SK-N-MC (cell line): ENCODE measurements at places on chromosomes 7 and 10.
A peak's percentile ranks its signal among the peaks of the same experiment; 100 is the strongest.

DNA sequence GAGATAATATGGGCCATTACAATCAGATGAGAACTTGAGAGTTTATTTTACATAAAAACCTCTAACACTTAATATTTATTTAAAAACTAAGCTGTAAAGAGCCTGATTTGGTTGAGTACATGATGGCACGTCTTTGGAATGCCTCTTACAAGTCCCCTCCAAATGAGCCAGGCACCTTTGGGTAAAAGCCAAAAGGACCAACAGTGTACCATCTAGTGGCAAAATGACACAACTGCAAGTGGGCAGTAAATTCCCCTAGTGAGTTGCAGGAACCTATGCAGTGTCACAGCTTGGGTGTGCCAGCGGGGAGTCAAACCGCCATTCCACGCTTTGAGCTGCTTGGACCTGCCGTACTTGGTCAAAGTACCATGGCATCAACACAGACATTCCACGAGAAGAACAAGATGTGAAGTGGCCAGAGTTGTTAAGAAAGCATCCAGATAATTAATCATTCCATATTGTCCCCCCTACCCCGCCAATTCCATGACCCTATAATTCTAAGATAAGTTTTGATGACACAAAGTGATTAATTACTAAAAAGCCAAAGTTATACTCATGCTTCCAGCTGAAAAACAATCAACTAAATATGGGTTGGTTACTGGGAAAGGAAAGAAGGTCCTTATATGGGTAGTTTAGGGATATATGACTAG, 115.2 kb downstream of the SORBS1 start:
- DNase-seq, result no peak

DNA sequence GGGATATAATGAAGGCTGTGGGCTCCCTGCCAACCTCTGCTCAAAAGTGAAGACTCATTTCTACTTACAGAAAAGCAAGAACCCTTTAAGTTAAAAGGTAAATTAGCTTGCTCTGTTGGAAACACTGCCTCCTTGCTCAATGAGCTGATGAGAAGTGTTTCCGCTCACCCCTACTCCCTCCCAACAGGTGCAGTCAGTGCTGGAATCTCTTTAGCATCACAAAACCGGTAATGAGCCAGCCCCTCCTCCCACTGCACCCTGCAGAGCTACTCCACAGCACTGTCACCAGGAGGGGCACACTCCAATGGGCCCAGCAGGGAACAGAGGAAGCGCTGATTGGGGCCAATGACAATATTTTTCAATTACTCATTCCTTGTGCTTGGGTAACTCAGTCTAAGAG, 262.5 kb downstream of the TCERG1L start:
- no peak for DNase-seq

DNA sequence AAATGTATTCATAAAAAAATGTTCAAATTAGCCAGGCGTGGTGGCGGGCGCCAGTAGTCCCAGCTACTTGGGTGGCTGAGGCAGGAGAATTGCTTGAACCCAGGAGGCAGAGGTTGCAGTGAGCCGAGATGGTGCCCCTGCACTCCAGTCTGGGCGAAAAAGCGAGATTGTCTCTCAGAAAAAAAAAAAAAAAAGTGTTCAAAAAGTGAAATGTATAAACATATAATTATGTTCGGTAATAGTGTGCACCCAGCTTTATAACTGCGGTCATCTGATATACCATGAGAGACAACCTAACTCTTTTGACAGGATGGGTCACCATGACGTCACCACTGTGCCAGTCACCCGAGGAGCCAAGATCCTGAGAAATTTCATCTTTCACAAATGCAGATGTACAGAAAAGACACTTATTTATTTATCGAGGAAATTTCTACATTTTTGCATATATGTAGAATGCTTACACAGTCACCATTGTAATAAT, 594 bp upstream of the RP9 start:
- no peak for DNase-seq

DNA sequence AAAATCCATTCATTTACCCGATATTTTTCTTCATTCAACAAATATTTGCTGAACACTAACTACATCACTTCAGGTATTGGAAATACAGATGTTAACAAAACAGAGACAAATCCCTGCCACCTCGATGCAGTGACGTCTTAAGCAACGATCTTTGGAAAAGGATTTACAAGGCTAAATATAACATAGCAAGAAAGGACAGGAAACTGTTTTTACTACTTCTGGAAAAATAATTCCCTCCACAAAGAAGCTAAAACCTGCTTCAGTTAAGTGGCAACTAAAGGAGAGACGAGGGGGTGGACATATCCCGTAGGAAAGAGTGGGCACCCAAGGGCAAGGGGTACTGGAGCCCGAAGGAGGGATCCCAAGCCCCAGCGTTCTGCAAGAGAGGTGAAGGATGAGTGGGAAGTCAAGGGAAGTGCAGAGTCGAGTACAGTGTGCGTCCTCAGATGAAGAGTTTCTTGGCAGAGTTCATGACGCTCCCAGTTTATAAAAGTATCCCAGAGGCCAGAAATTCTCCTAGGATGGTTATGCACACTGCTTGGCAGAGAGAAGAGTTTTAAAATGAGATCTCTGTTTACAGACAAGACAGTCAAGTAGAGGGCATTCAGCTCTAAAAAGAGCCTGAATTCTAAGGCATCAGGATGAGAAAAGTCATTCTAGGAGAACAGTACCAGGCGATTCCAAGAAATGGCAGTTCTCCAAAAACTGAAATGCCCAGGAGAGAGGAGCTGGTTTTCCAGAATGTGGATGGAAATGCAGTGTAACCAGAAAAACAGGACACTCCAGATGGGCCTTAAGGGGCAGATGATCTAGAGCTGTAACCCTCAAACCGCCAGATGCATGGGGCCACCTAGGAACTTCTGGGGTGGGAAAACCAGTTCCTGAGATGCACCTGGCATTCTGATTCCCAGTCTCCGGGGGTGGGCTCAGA, 97.3 kb downstream of the GRB10 start:
- DNase-seq, result no peak

- DNase-seq, result no peak
These were observed 44.8 kb downstream of the PALS2 start for GRCh38 chr7:24617957-24618616.

DNA sequence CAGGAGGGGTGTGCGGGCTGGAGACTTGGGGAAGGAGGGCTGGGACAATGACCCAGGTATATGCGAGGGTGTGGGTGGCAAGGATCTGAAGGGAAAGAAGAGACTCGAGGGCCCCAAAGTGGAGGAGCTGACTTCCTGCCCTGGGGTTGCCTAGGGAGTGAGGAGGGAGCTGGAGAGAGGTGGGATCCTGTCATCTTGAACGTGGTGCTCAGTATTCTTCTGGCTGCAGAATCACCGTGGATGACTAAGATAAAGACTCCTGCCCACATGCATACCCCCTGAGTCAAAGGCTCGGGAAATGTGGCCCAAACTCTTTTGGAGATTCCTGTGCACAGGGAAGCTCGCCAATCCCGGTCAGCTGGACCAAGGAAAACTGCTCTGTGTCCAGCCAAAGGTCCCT, 31.2 kb downstream of the COL17A1 start:
- no peak for DNase-seq

GRCh38 chr10:29379208-29379607, 90.3 kb downstream of the LYZL1 start:
- peak; percentile 32 for DNase-seq

DNA sequence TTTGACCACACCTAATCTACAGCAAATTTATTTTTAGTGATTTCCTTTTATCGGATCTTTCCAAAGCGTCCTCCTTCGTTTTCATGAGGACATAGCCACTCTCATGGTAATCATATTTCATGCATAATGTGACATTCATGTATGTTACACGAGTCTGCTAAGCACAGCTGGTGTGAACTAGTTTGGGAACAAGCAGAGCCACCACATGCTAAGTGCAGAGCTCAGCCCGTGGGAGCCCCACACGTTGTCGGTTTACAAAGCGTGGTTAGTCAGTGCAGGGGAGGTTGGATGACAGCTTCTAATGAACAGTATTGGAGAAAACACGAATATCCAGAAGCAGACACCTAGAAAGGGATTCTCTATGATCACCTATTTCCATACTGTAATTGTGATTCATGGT, 78.4 kb upstream of the GJD4 start:
- DNase-seq, result no peak

DNA sequence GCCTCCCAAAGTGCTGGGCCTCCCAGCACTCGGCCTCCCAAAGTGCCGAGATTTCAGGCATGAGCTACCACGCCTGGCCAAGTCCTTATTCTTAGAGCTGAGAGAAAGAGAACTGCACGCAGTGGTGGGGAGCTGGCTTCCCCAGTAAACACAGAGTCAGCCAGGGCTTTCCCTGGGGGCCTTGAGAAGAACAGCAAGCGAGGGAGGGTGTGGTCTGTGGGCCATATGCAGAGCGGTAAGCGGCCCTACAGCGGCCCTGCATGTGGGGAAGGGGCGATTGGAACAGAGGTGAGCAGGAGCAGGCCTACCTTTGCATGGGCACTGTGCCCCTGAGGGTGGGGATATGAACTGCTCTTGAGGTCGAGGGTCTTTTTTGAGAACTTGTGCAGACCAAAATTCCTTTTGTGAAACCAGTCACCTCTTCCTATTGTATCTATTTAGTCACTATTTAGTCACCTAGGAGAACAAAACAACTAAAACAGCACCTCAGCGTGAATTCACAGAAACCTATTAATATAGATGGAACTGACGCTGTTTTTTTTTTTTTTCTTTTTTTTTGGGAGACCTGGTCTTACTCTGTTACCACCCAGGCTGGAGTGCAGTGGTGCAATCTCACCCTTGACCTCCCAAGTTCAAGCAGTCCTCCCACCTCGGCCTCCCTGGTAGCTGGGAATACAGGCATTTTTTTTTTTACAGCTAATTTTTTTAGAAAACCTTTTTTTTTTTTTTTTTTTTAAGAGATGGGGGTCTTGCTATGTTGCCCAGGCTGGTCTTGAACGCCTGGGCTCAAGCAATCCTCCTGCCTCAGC, 36.9 kb upstream of the SH2D4B start:
- DNase-seq, result no peak

GRCh38 chr7:135385209-135385608, 124.7 kb downstream of the CNOT4 start:
- no peak for DNase-seq

DNA sequence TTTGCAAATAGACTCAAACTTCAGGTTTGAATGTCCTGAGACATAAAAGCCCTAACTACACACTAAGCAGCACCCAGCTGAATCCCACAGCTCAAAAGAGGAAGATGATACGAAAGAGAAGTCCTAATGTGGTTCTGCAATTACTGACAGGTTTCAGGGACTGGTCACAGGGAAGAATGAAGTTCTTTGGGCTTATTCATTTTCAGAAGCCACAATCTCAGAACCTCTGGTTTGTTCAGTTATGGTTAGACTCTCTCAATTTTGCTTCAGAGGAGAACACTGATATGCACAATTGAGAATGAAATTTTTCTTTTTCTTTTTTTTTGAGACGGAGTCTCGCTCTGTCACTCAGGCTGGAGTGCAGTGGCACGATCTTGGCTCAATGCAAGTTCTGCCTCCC, 94.6 kb upstream of the FAM180A start:
- DNase-seq, result no peak

- no peak for DNase-seq
These were observed 313.3 kb downstream of the FRMD4A start for GRCh38 chr10:14017467-14017866.

DNA sequence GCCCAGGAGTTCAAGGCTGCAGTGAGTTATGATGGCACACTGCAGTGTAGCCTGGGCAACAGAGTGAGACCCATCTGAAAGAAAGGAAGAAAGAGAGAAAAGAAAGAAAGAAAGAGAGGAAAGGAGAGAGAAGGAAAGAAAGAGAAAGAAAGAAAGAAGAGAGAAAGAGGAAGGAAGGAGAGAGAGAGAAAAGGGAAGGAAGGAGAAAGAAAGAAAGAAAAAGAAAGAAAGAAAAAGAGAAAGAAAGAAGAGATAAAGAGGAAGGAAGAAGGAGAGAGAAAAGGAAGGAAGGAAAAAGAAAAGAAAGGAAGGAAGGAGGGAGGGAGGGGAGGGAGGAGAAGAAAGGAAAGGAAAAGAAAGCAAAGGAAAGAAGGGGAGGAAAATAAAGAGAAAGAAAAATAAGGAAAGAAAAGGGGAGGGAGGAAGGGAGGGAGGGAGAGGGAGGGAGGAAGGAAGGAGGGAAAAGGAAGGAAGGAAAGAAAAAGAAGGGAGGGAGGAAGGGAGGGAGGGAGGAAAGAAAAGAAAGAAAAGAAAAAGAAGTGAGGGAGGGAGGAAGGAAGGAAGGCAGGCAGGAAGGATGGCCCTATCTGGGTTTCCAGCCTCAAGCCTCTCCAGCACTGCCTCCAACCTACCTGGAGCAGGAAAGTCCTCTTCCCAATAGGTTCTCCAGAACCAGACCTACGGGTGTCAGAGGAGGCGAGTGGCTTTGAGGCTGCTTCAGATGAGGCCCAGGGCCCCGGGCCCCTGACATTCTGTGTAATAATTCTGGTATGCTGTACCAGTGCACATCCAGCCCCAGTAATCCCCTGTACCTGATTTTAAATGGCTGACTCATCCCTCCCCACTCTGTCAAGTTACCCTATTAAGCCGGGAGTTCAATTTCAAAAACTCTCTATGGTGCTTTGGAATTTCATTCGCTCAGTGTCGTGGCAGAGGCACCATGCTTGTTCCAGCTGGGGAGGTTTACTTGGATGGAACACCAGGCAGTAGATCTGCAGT, 6.8 kb upstream of the PARD3 start:
- no peak for DNase-seq

DNA sequence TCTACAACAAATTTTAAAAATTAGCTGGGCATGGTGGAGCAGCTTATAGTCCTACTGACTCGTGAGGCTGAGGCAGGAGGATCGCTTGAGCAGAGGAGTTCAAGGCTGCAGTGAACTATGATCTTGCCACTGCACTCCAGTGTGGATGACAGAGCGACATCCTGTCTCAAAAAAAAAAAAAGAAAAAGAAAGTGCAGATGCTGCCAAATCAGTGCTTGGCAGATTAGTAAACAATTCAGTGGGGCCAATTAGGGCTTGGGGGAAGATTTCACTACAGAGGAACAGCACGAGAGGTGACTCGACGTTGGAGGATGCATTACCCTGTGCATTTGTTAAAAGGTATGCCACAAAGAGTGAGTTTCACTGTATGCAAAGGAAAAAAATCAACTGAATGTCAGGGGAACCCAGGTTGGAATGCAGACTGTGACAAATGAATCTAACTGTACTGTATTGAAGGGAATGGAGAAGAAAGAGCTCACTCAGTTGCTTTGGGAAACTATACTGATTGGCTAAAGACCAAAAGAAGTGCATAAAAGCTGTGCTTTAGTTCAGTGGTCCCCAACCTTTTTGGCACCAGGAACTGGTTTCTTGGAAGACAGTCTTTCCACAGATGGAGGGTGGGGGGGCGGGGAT, 31.6 kb downstream of the GARIN1A start:
- no peak for DNase-seq

GRCh38 chr10:87761892-87762291, 56.1 kb downstream of the ATAD1 start:
- no peak for DNase-seq

DNA sequence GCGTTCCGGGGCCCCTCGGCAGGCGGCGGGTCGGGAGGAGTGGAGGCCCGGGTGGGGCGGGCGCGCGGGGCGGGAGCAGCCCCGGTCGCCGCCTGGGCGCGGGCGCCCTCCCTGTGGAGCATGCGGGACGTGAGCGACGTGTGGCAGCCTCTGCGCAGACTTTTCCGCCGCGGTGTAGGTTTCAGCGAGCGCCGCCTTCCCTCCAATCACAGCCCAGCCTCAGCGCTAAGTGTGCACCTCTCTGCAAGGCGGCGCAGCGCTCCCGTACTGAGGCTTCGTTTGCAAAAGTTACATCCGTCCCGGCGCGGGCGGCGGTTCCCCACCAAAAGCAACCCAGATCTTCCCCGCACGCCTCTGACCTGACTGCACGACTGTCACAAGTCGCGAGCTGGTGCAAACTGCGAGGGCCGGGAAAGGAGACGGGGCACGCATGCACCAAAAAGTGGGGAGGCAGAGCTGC, 1.2 kb upstream of the PFKFB3 start:
- no peak for DNase-seq

- no peak for DNase-seq
These were observed 65.1 kb downstream of the GNA12 start for GRCh38 chr7:2779051-2779450.

GRCh38 chr10:79429751-79430150, 15.7 kb downstream of the ZCCHC24 start:
- DNase-seq, result no peak
